ENCODE measurements at places on chromosomes 4 and X.

DNA sequence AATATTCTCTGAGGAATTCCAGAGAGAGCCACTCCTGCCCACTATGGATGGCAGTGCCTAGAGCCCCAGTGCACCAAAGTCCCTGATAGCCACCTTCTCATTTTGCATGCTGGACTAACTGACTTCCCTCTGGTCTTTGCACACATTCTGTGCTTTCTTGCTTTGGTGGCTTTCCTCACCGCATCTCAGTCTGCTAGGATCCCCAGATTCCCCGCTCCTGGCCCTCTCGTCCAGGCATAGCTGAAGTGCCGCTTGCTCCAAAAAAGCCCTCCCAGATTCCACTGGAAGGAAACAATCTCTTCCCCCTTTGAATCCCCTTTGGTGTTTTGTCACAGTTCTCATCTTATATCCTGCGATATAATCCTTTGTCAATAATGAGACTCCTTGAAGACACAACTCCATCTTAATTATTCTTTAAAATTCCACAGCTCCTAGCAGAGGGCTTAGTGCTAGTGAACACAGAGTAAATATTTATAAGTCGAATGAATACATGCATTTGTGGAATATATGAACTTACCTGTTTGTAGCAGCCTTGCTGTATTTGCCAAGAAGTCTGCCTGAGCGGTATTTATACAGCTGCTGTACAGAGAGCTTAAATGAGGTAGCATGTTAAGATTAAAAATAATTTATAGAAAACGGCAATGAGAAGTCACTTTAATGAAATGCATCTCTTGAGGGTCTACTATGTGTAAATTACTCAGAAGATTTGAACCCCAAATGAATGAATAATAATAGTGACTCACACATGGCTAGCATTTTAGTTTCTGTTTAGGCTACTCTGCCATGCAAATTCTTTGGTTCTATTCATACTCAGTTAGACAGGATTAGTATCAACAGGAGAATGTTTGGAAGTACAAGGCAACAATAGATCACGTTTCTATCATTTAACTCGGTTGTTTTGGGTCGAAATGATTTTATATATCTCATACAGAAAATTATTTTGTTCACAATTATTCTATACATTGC lies 421.9 kb upstream of the TENM3 start:
- DNase-seq = no peak

DNA sequence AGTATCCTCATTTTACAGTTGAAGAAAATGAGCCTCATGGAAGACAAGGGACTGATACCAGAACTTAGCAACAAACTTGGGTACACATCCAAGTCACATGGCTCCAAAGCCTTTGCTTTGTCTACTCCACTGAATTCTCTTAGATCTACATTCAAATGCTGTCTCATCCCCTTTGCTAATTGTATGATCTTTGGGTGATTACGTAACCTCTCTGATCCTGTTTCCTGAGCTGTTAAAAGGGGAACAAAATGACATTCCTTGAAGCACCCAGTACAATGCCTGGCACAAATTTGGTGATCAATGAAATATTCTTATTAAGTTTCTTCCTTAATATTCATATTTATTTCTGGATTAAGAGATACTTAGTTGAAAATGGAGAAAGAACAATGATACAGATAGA lies 5.9 kb upstream of the HPGD start:
- DNase-seq = no peak

- DNase-seq = no peak
Measured at GRCh38 chrX:111288841-111289240, 18.6 kb upstream of the CAPN6 start.

- no peak for DNase-seq
Measured at GRCh38 chrX:150525061-150525919, 43.1 kb upstream of the MTM1 start.

DNA sequence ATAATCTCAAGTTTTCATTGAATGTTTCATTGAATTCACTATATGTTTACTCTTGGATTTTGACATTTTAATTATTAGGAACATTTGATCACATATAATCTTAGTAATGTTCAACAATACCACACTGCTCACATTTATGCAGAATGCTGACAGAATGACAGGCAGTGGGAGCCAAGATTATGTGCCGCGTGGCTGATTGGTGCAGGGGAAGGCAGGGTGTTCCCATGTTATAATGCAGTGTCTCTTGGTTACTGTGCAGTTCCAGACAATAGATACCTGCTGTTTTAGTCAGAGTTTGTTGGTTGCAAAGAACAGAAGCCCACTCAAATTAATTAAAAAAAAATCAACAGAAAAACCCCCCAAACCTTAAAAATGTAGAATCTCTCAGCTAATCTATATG lies 33.0 kb downstream of the FHIP1A start:
- DNase-seq = no peak

- no peak for DNase-seq
Measured at GRCh38 chr4:41361794-41362526, 105.2 kb downstream of the UCHL1 start.

- DNase-seq = no peak
Measured at GRCh38 chr4:185869427-185869826, 57.4 kb upstream of the SORBS2 start.

DNA sequence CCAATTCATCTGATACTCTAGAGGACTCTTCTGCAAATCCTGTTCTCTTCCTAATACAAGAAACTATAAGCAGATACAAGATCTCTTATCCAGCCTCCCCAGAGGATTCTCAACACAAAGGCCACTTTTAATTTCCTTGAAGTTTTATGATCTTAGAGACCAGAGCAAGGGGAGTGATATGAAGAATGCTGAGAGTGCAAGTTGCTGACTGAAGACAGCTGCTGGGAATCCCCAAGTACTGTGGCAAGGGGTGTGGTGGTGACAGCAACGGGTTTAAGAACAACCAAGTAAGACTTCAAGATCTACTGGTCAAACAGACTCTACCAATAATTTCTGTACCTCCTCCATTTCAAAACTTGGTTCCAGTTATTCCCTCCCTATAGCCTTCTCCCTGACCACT lies 7.0 kb downstream of the AMMECR1 start:
- peak; percentile 43 for DNase-seq

GRCh38 chr4:13174001-13174400 lies 310.1 kb downstream of the RAB28 start:
- no peak for DNase-seq

DNA sequence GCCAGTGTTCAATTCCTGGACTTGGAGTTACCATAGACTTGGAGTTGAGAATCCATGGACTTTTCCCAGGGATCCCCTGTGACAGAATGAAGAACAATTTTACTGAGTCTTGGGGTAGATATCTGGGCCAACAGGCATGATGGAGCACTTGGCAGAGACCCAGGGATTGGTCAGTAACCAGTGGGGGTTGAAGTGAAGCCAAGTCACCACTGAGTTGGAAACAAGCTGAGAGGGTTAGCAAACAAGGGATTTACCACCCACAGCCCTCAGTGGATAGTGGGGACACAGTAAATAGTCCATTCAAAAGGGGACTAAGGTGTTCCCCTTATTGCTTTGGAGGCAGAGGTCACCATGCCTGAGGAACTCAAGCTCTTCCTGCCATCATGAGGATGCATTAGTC lies 281.7 kb downstream of the PPP1R2C start:
- no peak for DNase-seq

DNA sequence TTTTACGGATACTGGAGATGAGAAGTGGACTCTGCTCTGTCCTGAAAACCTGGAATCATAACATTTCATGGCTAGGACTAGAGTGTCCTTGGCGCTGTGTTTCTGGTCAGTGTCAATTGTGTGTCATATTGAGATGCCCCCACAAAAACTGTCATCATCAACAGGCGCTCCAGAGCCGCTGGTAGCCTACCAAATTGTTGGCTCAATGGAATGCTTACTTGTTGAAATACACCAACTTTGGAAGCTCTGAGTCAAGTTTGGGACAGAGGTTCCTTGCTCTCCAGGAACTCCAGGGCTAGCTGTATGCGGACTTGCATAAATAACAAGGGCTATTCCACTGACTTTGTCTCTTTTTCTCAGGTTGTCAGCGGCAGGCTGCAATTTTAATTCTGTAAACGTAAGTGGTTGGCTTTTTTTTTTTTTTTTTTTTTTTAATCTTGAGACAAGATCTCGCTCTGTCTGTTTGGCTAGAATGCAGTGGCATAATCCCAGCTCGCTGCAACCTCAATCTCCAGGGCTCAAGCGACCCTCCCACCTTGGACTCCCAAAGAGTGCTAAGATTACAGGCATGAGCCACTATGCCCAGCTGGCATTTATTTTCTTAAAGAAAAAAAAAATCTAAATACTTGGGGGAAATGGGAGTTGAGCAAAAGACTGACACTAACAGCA lies 871 bp upstream of the HPGD start:
- DNase-seq = no peak

GRCh38 chrX:19372547-19373331 lies 29.0 kb downstream of the PDHA1 start:
- DNase-seq = peak; percentile 5

DNA sequence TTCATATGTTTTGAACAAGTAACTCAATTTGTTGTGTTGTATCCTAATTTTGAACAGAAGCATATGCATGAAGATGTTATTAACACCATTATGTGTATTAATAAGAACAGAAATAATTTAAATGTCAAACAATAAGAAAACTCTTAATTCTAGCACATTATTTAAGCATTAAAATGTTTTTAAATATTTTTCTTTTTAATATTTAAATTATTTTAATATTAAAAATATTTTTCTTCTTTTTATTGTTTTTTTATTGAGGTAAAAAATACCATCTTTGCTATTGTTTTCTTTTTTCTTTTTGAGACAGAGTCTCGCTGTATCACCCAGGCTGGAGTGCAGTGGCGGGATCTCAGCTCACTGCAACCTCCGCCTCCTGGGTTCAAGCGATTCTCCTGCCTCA lies 441.0 kb upstream of the GALNT7 start:
- DNase-seq = no peak
